Stimulated activated CD4-positive, alpha-beta T cell treated with anti-CD3 and anti-CD28 coated beads, TNF-alpha, amount 100 ng/mL, for 48 hours (primary cell): ENCODE measurements at places on chromosomes 1 and 21.

- DNase-seq: no peak
These were observed 79.0 kb downstream of the MRPL37 start for GRCh38 chr1:54278941-54279422.

DNA sequence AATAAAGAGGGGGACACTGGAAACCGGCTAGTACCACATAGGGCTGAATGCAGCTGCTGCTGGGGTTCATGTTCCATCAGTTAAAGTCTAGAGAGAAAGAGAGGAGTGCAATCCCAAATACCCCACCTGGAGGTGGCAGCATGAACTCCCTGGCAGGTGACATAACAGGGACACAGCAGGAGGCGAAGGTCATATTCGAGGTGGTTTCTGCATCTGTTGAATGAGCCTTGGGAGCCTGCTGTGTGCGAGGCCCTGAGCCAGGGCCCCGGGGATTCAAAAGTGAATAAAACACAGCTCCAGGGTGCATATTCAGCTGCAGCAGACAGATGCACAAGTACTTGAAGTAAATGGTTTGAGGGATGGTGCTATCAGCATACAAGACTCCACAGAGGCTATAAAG is 456.8 kb downstream of the SETD4 start:
- DNase-seq: no peak

GRCh38 chr1:66542811-66543767 is 9.1 kb downstream of the SGIP1 start:
- no peak for DNase-seq

DNA sequence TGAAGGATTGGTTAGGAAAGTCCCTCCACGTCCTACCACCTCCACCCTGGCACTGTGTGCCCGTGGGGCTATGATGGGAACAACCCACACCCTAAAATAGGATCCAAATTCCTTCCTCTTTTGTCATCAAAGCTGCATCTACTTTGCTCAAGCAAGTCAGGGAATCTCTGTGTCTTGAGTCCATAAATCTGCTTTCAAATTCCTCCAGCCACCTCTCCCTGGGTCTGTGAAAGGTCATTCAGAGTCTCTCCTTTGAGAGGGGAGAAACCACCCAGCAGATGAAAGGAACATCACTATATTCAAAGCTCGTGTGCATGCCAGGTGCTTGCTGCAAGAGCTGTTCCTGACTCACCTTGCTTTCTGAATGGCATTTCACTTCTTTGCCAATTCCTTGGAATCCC is 243.6 kb downstream of the TM2D1 start:
- DNase-seq: no peak

GRCh38 chr1:154730259-154730658 is 122.3 kb upstream of the ADAR start:
- DNase-seq: no peak

GRCh38 chr1:69404486-69404885 is 163.2 kb upstream of the LRRC7 start:
- no peak for DNase-seq

DNA sequence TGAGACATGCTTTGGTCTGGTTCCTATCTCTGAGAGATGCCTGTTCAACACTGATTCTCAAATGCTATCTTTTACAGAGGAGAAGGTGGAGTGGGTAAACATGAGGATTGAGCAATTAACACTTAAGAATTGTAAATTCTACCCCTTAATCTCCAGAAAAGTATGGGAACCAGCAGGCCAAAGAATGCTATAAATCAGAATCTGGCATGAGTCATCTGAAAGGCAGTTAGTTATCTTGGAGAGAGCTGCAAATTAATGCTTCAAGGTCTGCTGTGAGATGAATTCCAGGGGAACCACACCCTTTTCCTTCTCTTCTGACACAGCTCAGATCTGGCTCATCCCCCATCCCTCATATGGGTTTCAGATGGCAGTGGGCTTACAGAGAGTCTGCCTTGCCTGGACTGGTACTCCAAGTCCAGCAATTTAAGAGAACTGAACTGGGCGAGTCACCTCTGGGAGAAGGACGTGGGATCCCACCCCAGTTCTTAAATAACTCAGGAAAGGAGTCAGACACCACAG is 5.2 kb downstream of the S100A10 start:
- DNase-seq: no peak

- DNase-seq: no peak
These were observed 95.3 kb upstream of the HIVEP3 start for GRCh38 chr1:42013881-42014470.

- DNase-seq: no peak
These were observed 150.8 kb downstream of the SLC45A1 start for GRCh38 chr1:8468751-8469150.
